ENCODE measurements at places on chromosomes 3 and 15.

DNA sequence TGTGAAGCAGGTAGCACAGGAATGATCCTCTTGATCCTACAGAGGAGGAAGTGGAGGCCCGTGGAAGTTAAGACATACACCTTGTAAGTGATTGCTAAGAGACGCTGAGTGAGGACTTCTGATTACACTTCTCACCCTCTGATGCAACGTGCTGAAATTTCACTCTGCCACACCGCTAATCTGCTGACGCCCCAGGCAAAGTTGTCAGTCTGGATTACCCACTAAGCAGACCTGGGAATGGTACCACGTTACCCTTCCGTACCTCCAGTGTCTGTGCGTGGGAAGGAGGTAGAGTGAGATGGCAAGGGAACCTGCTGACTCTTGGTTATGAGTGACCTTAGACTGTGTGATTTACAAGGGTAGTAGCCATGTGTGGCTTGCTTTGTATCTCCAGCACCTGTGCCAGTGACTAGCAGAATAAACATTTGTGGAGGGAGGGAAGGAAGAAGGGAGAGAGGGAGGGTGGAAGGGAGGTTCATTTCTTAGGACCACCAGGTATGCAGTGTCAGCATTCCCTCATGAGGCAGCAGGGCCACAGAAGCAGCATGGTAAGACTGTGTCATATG, 115.0 kb downstream of the ALDH1A2 start:
- no peak for DNase-seq

DNA sequence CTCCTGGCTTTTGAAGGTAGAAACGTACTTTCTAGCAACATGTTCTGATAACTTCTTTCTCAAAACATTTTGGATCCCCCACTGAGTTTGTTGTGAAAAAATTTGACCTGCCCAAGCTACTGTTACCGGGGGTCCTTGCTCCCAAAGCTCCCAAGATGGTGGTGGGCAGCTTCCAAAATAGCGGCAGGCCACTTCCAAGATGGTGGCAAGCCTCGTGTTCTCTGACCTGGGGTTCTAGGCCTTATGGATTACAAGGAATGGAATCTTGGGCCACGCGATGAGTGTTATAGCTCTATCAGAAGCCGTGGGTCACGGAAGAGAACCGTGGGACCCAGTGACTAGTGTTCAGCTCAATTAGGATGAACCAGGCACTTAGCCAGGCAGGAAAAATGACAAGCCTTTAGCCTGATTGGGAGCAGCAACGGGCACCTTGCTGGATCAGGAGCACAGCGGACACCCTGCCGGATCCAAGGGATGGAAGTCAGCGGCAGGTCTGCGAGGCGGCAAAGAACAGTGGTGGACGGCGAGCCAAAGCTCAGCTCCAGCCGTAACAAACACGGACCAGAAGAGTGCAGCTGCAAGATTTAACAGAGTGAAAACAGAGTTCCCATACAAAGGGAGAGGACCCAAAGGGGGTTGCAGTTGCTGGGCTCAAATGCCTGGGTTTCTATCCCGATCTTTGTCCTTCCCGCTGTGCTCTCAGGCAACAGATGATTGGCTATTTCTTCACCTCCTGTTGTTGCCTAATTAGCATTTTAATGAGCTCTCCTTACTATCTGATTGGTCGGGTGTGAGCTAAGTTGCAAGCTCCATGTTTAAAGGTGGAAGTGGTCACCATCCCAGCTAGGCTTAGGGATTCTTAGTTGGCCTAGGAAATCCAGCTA, 133.3 kb downstream of the WDR72 start:
- DNase-seq = no peak

DNA sequence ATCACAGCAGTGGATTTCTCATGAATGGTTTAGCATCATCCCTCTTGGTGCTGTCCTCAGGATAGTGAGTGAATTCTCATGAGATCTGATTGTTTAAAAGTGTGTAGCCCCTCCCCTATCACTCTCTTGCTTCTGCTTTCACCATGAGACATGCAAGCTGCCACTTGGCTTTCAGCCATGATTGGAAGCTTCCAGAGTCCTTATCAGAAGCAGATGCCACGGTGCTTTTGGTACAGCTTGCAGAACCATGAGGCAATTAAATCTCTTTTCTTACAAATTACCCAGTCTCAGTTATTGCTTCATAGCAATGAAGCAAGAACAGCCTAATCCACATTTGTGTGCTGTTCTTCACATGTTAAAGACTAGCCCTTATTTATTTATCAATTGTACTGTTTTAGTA, 495.2 kb upstream of the EPHA6 start:
- DNase-seq = no peak

GRCh38 chr3:174821477-174821876, 37.7 kb upstream of the NAALADL2 start:
- DNase-seq = no peak

DNA sequence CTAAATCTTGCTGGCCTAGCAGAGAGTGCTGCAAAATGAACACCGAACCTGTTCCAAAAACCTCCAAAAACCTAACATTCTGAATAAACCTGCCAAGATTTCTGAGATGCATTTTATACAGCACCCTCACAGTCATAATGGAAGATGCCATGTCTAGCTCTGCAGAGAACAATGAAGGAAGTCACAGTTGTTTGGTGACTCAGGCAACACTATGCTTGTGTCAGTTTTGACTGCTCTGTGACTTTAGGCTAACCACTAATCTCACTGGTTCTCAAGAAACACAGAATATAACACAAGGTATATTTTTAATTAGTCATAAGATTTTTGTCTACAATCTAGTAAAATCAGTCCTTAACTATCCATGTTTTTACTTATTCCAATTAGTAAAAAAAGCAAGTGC, 606.6 kb downstream of the TBL1XR1 start:
- no peak for DNase-seq

- no peak for DNase-seq
Observed at GRCh38 chr15:52154896-52155865, 36.0 kb downstream of the GNB5 start.

DNA sequence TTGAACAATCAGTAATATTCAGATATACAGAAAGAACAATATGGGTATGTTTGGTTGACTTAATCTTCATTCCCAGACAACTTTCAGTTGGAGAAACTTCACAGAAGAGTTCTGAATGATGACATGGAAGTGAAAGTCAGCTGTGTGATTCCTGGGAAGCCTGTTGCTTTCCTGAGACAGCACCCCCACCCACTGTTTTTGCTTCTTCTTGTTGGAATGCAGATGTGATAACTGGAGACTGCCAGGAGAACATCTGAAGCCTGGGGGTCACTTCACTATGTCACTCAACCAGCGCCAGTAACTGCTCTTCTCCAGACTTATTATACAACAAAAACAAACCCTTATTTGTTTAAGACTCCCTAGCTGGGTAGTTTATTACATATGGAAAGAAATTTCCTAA, 599.4 kb downstream of the ZIC1 start:
- no peak for DNase-seq

DNA sequence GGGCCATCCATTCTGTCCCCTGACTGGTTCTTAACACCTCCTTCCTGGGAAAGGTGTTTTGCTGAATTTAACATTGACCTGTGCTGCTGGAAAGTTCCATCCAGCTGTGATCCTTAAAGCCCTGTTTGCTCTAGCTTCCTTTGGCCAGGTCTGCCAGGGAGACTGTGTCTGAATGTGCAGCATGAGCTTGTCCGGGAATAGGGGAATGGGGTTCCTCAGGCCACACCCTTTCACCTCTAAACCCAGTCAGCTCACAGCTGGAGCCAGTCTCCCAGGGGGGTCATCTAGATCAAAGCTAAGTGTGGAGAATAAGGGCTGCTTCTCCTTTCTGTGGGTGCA, 174.3 kb downstream of the CHDH start:
- DNase-seq = no peak

- DNase-seq = no peak
Observed at GRCh38 chr3:66441129-66441528, 59.7 kb downstream of the LRIG1 start.

- no peak for DNase-seq
Observed at GRCh38 chr15:67809441-67809840, 15.9 kb upstream of the SKOR1 start.

GRCh38 chr3:141849056-141849815, 27.2 kb upstream of the ATP1B3 start:
- no peak for DNase-seq

DNA sequence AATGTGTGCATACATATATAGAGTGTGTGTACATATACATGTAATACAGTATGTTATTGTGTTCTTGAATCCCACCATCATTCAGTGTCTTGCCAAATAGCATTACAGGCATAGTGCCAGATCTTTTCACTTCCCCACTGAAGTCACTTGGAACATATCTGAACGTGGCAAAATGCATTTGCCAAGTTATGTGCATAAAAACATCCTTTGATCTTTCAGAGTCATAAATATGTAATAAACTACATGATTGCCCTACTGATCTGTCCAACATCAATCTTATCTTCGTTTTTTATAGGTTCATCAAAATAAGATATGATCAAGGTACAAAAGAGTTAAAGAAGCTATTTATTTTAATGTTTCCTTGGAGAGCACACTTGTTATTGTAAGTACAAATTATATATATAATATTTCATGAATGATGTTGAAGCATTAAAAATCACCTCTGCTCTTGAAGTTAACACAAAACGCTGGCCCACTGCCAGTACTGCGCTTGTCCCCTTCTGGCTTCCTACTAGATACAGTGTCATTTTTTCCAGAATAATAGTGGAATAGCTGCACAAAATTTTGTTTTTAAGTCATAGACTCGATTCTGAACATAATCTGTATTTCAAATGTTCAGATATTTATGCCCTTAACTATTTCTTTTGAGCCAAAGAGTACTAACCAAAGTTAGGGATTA, 549.5 kb upstream of the ARRDC4 start:
- no peak for DNase-seq

DNA sequence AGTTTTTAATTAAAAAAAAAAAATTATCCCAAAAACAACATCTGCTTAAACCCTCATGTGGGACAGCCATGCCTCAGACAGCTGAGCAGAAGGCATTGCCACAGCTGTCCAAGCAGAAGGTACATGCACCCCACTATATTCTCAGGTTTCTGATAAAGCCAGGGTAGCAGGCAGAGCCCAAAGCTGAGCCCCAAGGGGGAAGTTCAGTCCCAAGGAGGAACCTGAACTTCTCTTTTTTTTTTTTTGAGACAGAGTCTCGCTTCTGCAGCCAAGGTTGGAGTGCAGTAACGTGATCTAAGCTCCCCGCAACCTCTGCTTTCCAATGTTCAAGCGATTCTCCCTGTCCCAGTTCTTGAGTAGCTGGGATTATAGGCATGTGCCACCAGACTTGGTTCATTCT, 33.2 kb downstream of the MKRN2 start:
- no peak for DNase-seq

DNA sequence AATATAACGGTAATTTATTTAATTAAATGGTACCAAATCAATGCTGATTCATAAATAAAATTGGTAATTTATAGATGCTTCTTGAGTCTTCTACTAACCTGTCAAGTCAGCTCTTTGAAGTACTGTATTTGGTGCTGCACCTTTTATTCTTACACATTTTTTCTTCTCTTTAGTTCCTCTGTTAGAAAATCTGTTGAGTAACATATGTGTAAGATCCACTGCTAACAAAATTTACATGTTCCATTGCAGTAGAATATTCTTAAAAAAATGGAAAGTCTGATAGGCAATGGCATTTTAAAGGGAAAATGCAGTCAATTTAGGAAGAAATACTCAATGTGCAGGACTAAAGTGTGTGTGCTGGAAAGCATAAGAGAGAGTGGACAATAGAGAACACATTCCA, 936.6 kb downstream of the ZPLD1 start:
- no peak for DNase-seq
